ENCODE measurements at places on chromosomes 11 and 22.

- DNase-seq = no peak
These were observed 6.4 kb upstream of the TENM4 start for GRCh38 chr11:79447038-79447786.

GRCh38 chr22:36901411-36902142 lies 11.9 kb upstream of the CSF2RB start:
- no peak for DNase-seq

DNA sequence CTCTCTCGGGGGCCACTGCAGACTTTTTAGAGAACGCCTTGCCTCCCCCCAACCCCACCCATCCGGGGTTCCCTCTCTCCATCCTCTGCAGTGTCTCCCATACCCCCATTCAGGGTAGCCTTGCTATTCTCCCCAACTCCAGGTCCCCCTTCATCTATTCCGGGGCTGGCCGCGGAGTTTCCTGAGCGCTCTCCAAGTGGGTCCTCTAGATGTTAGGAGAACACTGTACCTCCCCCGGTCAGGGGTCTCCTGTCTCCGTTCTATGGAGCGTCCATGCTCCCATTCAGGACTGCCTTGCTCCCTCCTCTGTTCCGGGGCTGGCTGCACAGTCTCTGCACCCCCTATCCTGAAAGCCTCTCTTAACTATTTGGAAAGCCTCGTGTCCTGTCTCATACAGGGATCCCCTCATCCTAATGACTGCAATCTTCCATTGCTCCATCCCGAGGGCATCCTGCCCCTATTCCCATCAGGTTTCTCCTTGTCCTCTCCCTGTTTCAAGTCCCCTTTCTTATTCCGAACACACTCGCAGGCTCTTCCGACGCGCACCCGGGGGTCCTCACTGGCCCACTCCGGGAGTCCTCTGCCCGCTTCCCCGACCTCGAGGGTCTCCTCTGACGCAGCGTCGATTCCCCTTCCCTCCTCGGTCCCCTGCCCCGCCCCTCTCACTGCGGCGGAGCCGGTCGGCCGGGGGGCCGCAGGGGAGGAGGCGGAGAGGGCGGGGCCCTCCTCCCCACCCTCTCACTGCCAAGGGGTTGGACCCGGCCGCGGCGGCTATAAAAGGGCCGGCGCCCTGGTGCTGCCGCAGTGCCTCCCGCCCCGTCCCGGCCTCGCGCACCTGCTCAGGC lies at the start of gene NEFH:
NEFH (plus strand) TSS at position 802 of the 845 bp plus-strand sequence. CDS start 45 bp downstream, outside the sequence.
- DNase-seq = peak; percentile 44

GRCh38 chr11:1389103-1389931 lies 417 bp upstream of the BRSK2 start:
- DNase-seq = peak; percentile 91

DNA sequence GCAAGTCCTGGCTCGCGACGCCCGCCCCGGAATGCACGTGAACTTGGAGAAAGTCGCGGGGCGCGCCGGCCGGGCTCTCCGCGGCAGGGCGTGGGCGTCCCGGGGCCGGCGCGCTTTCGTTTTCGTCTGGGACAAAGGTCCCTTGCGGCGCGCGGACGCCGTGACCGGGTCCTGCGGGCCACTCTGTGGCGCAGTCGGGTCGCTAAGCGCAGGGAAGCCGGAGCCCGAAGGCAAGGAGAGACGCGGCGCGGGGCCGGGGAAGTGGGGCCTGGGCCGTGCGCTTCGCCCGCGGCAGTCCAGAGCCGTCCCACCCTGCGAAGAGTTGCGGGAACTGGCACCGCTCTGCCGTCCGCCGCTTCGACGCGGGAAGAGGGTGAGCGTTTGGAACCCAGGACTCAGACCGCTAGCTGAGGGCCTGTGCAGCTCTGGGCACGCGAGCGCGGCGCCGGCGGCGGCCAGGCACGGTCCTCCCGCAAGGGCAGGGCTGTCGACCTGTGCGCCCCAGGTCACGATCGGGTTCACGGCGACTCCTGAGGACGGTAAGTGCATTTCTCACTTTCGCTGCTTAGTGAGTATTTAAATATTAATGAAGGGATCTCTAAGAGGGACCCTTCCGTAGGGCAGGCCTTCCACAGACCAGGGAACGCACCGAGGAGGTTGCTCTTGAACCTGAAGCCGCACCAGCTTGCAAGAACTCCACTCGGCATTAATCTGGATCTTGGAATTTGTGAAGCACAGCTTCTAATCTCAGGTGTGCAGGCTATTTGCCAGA lies 78.0 kb upstream of the PPARA start:
- DNase-seq = peak; percentile 51

DNA sequence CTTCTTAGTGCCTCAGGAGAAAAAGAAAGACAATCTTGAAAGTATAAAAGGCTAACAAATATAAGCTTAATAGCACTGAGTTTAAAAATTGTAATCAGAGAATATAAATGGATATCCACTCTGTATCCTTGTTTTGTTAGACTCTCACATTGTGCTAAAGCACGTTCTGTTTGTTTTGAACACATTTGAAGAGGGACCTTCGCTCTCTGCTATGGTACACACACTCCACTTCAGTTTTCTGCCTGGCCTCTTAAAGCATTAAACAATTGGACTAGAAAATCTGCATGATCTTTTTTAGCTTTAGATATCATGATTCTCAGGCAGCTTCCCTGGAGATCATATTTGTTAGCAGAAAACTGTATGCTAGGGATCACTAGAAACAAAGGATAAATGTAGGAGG lies 40.3 kb upstream of the PGR start:
- DNase-seq = no peak

GRCh38 chr22:37472418-37473006 lies 13.7 kb downstream of the MFNG start:
- DNase-seq = peak; percentile 35

- no peak for DNase-seq
These were observed 77.7 kb upstream of the LRRC55 start for GRCh38 chr11:57103899-57104605.

DNA sequence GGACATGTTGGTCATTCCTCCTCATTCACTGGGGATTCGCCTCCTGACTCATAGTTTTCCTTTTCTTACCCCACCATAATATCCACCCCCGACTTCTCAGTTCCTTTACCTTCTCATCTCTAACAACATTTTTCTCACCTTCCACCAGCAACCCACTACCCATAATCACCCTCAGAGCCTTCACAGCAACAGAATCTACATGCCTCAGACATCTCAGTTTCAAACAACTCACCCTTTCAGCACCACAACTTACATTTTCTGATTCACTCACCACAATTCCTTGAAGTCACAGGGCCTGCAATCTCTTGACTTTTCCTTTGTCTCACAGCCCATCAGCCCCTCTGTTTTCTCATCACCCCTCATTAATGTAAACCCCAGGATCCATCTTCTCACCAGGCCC lies 2.3 kb upstream of the MTNR1B start:
- no peak for DNase-seq

GRCh38 chr11:96486890-96487611 lies 97.2 kb downstream of the JRKL start:
- no peak for DNase-seq

- no peak for DNase-seq
These were observed 21.2 kb upstream of the NDUFC2 start for GRCh38 chr11:78100676-78101472.

- DNase-seq = no peak
These were observed 42.4 kb upstream of the HIPK3 start for GRCh38 chr11:33214767-33215166.

- no peak for DNase-seq
These were observed 104.9 kb upstream of the ASPHD2 start for GRCh38 chr22:26324150-26324549.

GRCh38 chr22:23822101-23822671 lies 16.6 kb downstream of the DERL3 start:
- no peak for DNase-seq

GRCh38 chr11:521177-521688 lies 14.1 kb downstream of the HRAS start:
- no peak for DNase-seq

DNA sequence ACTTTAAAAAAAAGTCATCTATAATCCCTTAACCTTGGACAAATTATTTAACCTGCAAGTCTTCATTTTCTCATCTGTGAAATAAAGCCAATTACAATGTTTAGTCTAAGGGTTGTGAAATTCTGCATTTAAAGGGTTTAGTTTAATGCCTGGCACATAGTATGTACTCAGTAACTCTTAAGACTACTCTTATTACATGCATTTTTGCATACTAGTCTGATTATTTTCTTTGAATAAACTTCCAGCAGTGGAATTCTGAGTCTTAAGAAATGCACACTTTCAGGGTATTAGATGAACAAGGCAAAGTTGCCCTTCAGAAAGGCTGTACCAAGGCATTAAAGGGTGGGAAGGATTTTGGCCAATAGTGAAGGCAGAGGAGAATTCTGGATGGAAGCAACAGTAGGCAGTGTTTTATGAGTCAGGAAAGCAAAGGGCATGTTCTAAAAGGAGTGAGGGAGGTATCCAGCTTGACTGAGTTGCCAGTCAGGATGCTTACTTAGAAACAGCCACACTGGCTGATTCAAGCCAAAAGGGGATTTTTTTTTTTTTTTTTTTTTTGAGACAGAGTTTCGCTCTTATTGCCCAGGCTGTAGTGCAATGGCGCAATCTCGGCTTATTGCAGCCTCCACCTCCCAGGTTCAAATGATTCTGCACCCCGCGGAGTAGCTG lies 50.5 kb downstream of the SWAP70 start:
- no peak for DNase-seq

GRCh38 chr11:83508804-83509203 lies 222.6 kb upstream of the CCDC90B start:
- DNase-seq = peak; percentile 27
